AG10803 (cell line): ENCODE measurements at places on chromosomes 4 and X.

DNA sequence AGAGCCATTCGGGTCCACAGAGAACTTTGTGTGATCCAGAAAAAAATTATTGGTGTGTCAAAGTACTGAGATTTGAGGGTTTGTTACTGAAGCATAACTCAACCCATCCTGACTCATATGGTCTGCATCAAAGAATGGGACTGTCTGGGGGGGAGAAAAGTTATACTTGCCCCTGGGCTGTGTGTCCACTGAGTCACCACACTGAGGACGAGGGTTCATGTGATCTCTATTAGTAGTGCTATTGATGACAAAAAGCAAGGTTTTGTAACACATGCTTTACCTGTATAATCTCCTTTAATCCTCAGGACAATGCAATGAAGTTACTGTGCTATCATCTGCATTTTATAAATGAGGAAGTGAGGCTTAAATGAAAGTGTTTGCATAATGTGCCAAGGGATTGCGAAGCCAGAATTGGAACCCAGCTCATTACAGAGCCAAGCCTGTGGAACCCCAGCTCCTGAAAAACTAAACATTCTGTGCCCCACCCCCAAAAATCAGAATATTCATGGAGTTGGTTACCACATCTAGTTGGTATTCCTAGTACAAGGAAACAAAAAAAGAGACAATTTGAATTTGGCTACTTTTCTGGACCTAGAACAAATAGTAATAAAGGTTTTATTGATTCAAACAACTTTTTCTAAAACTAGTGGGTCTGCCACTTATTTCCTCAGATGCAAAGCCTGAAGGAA lies 31.2 kb downstream of the CCDC149 start:
- no peak for DNase-seq

GRCh38 chr4:49032440-49033161 lies 46.5 kb downstream of the CWH43 start:
- peak; percentile 11 for DNase-seq

- peak; percentile 24 for DNase-seq
Measured at GRCh38 chr4:141339966-141340365, 119.3 kb downstream of the ZNF330 start.

DNA sequence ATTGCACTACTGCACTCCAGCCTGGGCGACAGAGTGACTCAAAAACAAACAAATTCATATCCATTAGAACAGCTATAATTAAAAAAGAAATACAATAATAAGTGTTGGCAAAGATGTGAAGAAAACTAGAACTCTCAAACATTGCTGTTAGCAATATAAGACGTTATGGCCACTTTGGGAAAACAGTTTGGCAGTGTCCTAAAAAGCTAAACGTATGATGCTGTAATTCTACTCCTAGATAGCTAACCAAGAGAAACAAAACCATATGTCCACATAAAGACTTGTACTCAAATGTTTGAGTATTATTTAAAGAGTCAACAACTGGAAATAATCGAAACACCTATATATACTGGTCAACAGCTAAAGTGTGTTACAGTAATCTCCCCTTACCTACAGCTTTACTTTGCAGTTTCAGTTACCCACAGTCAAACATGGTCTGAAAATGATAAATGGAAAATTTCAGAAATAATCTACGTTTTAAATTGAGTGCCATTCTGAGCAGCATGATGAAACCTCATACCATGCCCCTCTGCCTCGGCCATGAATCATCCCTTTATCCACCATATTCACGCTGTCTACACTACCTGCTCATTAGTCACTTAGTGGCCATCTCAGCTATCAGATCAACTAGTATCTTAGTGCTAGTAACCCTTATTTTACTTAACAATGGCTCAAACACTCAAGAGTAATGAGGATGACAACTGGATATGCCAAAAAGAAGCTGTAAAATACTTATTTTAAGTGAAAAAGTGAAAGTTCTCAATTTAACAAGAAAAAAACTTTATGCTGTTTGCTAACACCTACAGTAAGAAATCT lies 4.9 kb downstream of the ELF2 start:
- peak; percentile 46 for DNase-seq

DNA sequence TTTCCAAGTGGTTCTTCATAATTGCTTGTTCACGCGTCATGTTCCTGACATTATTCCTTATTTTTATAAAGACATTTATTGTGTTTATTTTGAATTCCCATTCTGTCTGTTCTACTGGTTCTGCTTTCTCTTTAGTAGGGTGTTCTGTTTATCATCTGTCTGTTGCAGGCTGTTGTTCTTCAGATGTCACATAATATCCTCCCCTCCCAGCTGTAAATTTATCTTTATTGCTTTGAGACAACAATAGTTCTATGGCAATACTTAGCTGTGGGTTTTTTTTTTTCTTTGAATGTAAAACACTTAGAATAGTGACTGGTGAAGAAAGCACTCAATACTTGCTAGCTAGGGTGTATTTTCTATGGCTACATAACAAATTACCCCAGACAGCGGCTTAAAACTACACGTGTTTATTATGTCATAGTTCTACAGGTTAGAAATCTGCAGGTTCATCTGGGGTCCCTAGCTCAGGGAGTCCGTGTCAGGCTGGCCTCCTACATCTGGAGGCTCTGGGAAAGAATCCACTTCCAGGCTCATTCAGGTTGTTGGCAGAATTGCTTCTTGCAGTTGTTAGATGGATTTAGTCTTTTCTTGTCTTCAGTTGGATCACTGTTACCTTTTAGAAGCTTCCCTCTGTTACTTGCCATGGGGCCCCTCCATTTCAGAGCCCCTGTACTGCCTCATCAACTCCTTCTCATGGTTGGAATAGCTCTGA lies 63.4 kb upstream of the ENPEP start:
- DNase-seq: no peak

GRCh38 chr4:38666766-38667084 lies 2.7 kb downstream of the KLF3 start:
- no peak for DNase-seq

GRCh38 chr4:26978387-26979053 lies 117.9 kb downstream of the STIM2 start:
- DNase-seq: no peak

DNA sequence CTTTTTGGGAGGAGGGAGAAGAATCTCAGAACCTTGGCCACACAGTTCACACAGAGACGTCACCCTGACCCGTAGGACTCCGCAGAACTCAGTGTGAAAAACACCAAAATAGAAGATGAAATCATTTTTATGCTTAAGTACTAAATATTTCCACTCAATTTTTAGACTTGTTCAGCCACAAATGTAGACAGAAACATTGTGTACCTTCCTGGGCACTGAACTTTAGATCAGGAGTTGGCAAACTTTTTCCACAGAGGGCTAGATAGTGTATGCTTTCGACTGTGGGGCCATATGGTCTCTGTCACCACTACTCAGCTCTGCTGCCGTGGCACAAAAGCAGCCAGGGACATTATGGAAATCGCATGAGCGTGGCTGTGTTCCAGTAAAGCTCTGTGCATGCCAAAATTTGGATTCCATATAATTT lies 61.8 kb upstream of the STOX2 start:
- no peak for DNase-seq

DNA sequence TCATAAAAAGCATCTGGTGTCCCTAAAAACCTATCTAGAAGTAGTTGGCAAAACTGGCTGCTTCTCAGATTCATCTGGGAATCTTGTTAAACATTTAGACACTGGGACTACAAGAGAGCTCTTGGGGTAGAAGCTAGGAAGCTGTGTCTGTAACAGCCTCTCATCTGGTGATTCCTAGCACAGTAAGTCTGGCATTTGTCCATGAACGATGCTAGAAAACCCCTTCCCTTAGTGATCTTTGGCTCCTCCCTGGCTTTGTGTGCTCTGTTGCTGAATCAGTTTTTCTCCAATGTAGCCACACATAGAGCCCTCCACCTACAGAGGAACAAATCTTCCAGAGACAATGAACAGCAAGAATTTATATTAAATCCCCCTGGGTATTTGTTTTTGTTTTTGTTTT lies 951.7 kb upstream of the LCORL start:
- DNase-seq: no peak

DNA sequence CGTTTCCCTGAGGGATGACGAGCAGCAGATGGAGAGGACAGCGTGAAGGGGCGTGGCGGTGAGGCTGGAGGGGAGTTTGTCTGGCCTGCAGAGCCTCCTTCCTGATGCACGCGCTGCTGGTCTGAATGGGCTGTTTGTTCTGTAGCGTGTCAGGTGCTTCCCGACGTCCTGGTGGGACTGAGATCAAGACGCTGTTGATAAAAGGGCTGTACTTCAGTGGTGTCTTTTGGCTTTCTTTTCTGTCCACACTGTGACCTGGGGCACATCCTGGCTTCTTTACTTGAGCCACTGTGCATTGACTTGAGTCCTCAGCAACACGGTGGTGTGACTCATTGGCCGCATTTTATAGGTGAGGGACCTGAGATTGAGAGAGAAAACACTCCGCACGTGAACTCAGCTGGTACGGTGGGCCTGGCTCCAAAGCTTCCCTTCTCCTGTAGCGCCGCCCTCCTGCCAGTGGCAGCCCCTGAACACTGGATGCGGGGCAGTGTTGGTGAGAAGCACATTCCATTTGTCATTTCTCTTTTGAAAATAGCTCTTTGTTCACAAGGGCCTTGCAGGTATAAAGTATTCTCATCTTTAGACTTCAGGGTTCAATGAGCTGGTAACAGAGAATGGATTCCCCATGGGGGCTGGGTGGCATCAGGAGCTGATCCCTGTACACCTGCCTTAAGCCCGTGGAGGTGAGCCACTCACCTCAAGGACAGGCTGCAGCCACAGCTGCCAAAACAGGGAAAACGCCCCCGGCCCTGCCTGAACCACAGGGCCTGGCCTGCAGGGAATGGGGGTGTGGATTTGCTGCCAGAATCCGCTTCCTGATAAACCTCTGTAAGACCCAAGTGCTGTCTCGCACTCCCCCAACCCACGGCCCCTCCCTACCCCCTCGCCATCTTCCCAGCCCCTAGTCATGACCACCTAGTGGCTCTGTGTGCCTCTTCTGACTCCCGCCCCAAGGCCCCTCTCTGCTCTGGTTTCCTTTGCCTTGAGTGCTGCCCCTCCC lies 29.2 kb downstream of the NSG1 start:
- no peak for DNase-seq

DNA sequence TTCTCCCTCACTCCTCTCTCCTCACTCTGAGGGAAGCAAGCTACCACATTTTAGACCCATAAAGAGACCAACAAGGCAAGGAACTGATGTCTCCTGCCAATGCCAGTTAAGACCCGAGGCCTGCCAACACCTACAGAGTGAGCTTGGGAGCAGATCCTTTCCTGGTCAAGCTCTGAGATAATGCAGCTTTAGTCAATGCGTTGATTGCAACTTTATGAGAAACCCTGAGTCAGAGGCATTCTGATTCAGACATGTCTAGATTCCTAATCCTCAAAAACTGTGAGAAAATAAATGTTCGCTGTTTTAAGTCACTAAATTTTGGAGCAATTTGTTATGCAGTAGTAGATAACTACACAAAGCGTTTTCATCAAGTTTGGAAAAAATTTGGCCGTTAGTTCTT lies 115.5 kb downstream of the JADE1 start:
- DNase-seq: no peak

DNA sequence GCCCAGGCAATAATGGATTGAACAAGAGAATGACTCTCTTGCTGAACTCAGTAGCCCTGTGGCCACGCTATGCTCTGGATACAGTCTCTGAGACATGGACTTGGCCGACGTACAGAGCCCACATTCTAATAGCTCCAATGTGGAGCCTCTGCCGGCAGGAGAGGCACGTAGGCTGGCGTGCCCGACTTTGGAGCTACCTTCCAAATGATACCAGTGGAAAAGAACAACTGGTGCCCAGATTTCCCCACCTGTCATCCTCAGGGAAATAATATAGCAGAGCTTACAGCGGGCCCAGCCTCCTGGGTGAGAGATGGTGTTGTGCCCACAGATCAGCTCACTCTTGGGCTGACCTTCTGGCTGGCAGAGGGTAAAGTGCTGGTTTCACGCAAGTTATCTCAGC lies 10.6 kb downstream of the NDP start:
- DNase-seq: peak; percentile 25

- no peak for DNase-seq
Measured at GRCh38 chr4:8591626-8592365, 769 bp upstream of the CPZ start.

- no peak for DNase-seq
Measured at GRCh38 chrX:29419774-29420553, 795.4 kb upstream of the MAGEB2 start.

GRCh38 chrX:102995316-102995715 lies 58.2 kb downstream of the RAB40AL start:
- DNase-seq: peak; percentile 2

GRCh38 chr4:177740563-177740962 lies 298.3 kb upstream of the AGA start:
- no peak for DNase-seq

- no peak for DNase-seq
Measured at GRCh38 chrX:17410651-17411050, 35.7 kb downstream of the NHS start.

- peak; percentile 55 for DNase-seq
Measured at GRCh38 chrX:12563121-12563520, 228.1 kb upstream of the PRPS2 start.

DNA sequence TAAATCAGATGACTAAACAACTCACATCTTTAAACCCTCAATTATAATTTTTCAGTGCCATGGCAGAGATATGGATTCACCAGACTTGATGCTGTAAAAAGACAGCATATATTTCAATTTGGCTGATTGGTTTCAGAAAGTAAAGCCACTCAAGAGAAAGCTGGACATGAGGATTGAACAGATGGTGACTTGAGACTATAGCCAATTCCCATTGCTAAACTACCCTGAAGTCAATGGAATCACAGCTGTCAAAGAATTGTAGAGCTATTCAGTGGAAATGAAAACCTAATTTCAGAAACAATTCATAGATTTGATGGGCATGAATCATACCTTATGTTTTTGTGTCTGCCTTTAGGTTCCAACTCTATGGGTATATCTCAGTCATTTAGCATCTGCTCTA lies 510.6 kb upstream of the BOD1L1 start:
- DNase-seq: no peak

GRCh38 chrX:127574829-127575228 lies 477.4 kb downstream of the ACTRT1 start:
- DNase-seq: no peak

DNA sequence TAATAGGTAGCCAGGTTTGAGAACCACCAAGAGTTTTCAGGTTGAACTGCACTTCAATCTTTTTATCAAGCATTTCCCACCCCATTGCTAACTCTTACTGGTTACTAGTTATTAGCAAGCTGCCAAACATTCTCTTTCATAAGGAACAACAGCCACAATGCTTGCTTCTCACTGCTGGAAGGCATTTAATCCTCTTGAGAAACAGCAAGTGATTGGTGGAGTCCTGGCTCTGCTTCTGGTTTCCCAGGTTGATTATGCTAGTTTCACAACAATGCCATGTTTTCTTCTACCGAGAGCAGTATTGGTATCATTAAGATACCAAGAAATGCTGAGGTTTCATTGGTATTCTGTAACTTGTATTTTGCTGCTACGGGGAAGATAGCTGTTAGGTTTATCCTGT lies 32.2 kb upstream of the TXLNG start:
- peak; percentile 25 for DNase-seq

DNA sequence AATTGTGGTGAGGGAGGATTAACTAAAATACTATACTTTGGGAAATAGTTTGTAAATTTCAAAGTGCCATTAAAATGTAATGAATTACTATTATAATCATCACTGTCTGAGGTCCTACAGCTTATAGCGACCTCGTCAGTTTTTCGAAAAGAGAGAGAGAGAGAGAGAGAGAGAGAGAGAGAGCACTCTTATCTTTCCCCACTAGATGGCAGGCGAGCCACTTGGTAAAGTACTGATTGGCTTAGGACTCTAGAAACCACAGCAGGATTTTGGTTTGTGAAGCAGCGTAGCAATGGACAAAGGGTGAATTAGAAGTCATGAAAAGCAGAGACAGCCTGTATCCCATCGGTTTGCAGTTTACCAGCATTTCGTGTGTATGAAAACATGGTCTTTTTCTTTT lies 52.5 kb downstream of the LINC00632 start:
- peak; percentile 74 for DNase-seq
